ENCODE measurements at places on chromosomes 7 and 10. TPM values are rescaled to one million over a fixed set of nuclear protein-coding genes. Genes with fewer than 3 reads are reported as not detected.

DNA sequence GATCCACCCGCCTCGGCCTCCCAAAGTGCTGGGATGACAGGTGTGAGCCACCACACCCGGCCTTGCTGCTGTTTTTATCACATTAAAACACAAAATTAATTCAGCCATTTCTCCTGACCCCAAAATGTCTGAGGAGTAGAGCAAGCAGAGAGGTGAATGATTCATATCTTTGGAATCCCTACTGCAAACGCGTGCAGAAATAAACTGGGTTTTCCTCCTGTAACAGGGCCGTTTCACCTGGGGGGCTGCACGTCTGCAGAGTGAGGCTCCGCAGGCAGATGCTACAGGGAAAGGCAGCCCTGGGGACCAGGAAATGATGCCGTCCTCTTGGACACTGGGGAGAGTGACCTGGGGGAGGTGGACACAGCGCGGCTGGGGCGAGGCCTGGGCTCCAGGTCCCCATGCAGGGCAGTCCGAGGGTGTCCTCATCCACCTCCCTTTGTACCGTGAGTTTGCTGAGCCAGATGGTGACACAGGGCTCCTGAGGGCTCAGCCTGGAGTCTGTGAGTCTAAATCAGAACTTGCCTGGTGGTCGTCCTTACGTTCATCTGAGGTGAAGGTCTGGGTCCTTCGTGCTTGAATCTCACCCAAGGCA, 41.9 kb downstream of the PDGFA start:
- no peak for DNase-seq

GRCh38 chr7:50836646-50837045, 54.0 kb upstream of the GRB10 start:
- no peak for DNase-seq

DNA sequence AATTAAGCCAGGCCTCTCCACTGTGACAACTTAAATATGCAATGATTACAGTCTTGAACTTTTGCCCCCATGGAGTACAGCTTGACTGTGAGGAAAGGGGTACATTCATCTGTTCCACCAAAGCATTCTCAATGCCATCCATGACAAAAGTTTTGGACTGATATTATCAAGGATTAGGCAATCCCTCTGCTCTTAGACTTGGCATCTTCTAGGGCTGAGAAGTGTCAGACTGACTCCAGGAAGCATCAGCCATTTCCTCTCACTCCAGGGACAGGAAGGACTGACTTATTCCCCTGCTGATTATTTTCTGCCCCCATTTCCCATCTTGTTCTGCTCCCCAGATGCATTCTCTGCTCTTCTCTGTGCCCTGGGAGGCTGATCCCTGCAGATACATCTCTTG, 69.7 kb downstream of the ZNF365 start:
- DNase-seq = no peak

DNA sequence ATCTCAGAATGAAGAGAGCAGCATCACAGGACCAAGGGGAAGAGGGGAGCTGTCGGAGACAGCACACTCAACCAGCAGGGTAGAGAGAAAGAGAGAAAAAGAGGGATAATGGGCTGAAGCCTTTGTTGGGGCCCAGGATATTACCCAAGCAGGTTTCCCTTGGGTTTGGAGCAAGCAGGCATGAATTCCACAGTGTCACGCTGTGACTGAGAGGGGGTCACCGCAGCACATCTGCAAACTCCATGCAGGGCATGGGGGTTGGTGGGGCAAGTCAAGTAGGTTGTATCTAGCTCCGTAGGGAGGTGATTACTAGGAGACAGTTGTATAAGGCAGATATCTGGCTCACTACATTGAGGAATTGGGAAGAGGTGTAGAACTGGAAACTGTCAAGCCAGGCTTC, 42.2 kb upstream of the SEMA3E start:
- DNase-seq = no peak

Gene TMEM273
- total RNA-seq = not detected
